Stimulated activated CD4-positive, alpha-beta T cell treated with anti-CD3 and anti-CD28 coated beads, TNF-alpha, amount 100 ng/mL, for 4 hours (primary cell): ENCODE measurements at places on chromosomes 13 and 19.

DNA sequence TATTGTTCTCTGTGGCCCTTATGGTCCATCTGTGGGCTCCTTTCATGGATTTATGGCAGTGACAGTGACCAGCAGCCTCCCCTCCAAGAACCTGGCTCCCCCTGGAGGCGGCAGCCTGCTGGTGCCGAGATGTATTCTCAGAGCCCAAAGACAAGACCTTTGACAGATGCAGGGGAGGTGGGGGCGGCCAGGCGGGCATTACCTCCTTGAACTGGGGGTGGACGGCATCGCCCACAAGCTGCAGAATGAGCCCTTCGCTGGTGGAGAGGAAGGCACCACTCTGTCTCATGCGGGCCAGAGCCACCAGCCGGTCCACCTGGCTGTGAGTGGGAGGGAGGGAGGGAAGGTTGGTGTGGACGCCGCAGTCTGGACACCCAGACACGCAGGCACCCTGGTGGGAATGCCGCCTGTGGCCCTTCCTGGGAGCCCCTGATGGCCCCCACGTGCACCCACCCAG lies 6.6 kb downstream of the ISOC2 start:
- DNase-seq, result peak; percentile 20

DNA sequence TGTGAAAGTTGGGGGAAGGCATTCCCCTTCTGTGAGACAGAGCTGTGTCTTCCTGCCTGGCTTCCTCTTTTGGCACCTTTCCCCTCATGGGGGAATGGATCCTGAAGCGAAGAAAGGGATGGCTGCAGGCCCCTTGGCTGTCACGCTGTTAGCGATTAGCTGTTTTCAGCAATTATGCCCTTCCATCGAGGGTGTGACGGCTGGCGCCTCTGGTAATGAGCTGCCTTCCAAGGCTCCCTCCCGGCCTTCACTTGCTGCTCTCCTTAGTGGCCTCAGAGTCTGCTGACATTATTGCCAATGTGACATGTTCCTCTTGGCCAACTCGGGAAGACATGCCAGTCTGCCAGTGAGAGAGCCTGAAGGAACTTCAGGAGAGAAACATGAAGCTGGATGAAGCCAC lies 162.1 kb downstream of the ZIC5 start:
- no peak for DNase-seq

DNA sequence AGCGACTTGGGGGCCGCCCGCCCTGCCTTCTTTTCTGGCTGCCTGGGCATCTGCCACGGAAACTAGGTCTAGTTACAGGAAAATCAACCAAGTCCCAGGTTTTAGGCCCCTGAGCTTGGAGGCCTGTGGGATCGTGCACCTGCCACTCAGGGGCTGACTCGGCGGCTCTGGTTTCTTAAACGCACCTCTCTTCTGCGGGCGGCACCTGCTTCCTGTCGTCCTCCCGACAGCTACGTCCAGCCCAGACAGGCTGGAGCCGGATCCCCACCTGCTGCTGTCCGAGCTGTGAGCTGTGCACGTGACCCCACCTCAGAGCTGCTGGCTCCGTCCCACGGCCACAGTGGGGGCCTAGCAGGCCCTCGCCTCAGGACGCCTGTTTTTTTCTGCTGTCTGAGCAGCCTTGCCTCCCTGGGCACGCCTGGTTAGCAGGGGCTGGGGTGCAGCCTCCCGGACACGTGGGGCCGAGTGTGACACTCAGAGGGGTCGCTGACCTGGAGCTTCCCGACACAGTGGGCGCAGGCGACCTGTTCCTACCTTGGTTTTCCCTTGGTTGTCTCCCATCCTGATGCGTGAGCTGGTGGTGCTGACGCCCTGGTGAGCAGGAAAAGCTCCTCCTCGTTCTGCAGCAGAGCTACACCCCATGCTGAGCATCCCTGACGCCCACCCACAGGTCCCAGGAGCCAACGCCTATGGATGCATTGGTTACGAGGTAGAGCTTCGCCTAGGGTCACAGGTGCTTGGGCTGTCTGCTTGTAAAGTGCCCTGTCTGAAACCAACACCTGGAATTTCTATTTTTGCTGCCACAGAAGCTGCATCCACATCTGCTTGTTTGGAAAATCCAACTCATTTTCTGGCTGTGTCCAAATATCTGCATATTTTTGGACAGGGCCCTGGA lies 17.5 kb downstream of the TMEM255B start:
- no peak for DNase-seq

- no peak for DNase-seq
Observed at GRCh38 chr19:47232422-47233211, 1.6 kb upstream of the BBC3 start.

GRCh38 chr13:73870970-73871935 lies 263.0 kb downstream of the KLF12 start:
- DNase-seq, result no peak

DNA sequence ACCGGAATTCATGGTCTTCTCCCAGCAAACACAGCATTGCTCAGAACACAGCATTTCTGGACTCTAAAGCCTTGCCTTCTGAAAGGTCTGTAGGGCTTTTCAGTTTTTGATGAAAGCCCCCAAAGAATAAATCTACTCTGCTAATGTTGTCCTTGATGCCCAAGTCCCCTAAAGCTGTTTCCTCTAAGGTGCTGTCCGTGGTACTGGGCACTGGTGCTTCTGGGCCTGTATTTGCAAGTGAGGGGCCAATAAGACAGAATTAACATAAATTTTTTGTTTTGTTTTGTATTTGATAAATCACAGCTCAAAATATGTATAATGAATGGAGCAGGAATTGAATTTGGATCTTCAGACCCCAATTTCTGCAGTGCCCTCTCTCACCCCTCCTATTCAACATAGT lies 12.1 kb upstream of the LGALS13 start:
- no peak for DNase-seq

DNA sequence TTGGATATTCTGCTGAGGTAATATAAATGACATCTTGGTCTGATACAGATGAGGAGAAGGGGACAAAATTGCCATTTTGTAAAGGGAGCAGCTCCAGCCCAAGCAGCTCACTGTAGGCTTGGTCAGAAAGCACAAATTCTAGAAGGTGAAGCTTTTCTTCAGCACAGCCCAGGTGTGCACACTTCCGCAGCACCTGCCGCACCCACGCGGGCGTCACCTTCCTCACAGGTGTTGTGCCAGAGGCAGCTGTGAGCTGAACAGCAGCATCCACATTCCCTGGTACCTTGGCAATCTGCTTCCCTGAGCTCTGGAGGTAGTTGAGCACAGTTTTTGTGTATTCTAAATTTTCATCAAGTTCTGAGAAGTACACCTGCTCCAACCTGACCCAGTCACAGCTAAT lies 79.0 kb downstream of the SACS start:
- no peak for DNase-seq

DNA sequence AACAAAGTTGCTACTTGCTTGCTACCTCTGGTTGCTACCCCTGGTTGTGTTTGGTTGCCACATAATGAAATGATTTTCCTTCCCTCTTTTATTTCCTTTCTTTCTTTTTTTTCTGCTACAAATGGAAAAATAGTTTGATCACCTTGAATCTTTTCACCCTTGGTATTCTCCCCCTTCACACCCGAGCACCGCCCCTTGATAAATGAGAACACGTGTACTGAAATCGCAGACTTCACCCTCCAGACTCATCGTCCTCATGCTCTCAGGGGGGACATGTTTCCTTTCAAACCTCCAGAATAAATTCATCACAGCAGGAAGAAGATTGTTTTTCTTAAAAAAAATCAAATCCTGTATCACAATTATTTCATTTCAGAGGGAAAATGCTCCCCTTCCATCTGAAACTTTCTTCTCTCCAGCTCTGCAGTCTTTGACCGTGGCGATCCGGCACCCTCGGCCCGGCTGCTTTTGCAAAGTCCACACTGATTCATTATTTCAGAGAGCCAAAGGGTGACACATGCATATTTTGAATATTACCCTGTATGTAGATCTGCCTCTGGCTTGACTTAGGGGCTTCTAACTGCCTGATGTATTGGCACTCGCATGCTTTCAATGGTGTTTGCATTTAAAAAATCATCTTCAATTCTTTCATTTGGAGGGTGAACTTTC lies 222.6 kb upstream of the MAB21L1 start:
- no peak for DNase-seq

DNA sequence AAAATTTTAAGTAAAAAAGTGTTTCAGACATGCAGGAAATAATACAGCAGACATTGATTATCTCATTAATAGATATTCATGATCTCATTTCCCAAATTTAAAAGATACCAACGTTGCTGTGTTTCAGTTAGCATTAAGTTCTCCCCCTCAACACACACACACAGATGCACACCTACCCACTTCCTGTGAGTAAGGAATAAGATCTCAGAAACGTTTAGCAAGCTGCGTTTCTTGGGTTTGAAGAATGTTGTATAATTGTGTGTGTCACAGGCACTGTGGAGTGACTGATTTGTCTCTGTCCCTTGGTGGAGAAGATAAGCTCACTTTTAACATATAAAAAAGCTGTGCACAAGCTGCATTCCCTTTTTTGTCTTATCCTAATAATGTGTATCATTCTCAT lies 196.8 kb downstream of the PDS5B start:
- DNase-seq, result no peak

DNA sequence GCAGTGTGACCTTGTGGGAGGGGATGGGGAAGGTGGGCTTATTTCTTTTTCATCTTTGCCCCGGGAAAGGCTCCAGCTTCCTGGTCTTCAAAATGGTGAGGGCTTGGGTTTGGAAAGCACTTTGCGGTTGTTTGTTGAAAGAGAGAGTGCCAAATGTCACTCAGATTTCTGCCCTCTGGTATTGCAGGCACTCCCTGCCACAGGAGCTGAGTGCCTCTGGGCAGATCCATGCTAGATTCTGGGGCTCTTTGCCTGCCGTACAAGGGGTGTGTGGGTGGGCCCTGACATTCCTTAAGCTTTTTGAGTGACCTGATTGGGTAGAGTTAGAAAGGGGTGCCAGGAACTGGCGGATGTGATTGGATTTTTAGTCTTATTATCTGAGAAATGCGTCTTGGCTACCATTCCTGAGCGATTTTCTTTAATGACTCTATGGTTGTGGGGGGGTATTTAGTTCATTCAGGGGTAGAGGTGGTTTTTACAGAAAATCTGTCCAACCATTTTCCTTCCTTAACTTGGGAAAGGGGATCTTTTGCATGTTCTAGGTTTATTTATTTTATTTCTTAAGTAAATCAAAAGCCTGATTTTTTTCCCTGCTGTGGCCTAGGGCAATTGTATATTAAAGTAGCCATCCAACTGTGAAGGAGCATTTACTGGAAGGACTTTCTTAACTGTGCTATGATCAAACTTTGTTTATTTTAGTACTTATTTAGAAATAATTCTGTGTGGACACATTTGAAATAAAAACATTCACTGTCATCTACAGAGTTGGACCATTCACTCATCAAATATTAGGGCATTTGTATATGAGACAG lies 3.2 kb downstream of the ARHGAP35 start:
- DNase-seq, result no peak

DNA sequence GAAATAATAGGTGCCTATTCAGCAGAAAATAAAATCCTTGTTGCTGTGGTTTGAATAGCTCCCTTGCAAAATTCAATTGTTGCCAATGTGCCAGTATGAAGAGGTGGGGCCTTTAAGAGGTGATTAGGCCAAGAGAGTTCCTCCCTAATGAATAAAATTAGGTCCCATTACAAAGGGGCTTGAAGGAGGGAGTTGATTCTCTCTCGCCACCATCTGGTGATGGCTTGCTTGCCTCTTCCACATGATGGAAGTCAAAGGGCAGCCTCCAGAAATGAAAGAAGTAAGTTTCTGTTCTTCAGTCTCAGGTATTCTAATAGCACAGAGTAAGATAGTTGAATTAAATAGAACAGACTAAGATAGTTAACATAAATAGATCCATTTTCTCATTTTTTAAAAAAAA lies 3.0 kb upstream of the EEF1AKMT1 start:
- DNase-seq, result no peak

- DNase-seq, result no peak
Observed at GRCh38 chr13:85631801-85632200, 167.4 kb downstream of the SLITRK6 start.

DNA sequence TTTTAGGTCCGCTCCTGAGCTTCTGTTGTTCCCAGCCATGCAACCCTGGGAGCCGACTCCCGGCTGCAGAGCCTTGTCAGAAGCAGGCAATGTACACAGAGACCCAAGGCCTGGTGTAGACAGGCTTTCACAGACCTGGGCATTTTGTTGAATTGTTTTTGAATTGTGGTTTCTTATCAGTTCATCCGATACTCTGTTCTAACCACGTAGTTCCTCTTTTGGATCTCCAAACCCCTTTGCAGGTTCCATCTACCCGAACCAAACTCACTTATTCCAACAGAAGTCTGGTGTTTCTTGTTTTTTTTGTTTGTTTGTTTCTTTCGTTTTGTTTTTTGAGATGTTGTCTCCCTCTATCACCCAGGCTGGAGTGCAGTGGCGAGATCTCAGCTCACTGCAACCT lies 6.3 kb upstream of the NLRP2 start:
- no peak for DNase-seq

DNA sequence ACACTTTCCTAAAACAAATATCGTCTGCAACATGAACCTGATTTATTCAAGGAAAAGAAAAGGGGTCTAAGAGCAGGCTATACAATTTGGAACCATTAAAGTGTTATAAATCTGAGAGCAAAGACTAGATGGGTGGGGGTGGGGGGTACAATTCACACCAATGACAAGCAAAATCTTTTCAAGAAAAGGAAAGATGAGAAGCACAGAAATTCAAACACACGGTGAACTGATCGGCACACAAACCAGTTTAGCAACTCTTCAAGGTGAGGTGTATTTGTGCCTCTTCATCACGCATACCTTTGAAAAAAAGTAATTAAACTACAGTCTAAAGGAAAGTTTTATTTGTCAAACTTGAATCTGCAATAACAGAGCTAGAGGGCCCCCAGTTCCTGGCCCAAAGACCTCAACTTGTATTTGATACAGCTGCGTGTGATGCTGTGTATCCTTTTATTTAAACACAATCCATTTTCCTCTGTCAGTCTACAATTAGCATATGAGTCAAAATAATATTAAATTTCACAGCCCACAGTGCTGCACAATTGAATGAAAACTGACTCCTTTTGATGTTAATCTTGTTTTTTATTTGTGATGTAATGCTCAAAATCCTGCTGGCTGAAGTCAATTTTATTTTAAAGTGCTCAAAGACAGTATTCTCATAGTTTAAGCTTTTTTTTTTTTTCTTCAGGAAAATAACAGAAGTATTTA lies 14.2 kb downstream of the EFNB2 start:
- no peak for DNase-seq

GRCh38 chr13:112101360-112101930 lies 34.5 kb downstream of the SOX1 start:
- no peak for DNase-seq

GRCh38 chr19:16861011-16861410 lies 27.8 kb upstream of the F2RL3 start:
- DNase-seq, result no peak

GRCh38 chr19:54069470-54069869 lies 5.8 kb upstream of the VSTM1 start:
- no peak for DNase-seq
